ENCODE measurements at places on chromosomes 5 and 9.

- DNase-seq: no peak
Observed at GRCh38 chr9:21996858-21997257, 2.3 kb downstream of the CDKN2B-AS1 start.

- DNase-seq: no peak
Observed at GRCh38 chr9:95327239-95327865, 9.8 kb upstream of the FANCC start.

DNA sequence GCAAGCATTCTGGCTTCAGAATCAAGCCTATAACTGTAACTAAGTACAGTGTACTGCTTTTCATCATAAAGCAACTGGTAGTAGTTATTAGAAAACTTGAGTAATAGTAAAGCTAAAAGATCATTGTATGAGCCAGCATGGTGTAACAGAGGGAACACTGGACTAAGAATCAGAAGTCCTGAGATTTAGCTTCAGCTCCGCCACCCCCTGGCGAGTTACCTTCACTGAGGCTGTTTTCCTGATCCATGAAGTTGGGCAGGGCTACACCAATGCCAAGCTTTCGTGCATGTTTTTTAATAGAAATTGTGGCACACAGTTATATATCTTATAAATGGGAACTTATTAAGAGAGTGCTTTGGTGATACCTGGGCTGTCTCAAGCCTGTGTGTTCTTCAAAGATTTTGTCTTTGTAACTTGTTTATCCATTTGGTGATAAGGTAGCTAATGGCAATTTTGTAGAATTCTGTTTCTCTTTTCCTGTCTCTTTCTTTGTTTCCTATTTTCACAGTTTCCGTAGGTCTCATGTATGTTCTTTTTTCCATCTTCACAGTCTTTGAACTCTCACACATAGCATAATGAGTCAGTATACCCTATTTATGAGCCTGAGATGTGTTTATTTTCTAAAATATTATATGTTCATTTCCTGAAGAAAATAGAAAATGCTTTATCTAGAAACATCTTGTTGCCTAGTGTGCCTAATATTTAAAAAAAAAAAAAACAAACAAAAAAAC lies 102.3 kb downstream of the GDNF start:
- no peak for DNase-seq

- DNase-seq: no peak
Observed at GRCh38 chr5:126846744-126847455, 70.0 kb downstream of the LMNB1 start.

GRCh38 chr5:122965111-122965510 lies 71.4 kb downstream of the PPIC start:
- DNase-seq: no peak

GRCh38 chr5:39761199-39761950 lies 336.6 kb upstream of the DAB2 start:
- DNase-seq: no peak

GRCh38 chr5:171422902-171423663 lies 3.6 kb downstream of the FGF18 start:
- no peak for DNase-seq

DNA sequence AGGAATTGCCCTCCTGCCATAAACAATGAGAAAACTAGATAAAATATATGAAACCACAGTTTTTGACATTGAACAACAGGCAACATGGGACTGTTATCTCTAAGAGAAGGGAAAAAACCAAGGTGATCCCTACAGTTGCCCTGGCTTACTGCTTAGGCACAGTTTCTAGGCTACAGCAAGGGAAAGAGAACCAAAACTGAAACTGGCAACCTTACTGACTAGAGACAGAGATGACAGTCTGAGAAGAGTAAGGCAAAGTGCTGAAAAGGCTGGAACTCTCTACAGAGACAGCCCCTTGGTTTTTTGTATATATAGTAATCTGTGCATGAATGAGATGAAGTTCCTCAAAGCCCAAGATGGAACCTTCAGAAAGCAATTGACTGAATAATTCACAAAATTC lies 36.2 kb upstream of the REEP2 start:
- DNase-seq: no peak

GRCh38 chr5:160071516-160071915 lies 47.7 kb downstream of the PWWP2A start:
- DNase-seq: no peak

GRCh38 chr5:13976867-13977830 lies 32.7 kb upstream of the DNAH5 start:
- no peak for DNase-seq

GRCh38 chr5:136679233-136679632 lies 313.9 kb upstream of the TRPC7 start:
- no peak for DNase-seq

DNA sequence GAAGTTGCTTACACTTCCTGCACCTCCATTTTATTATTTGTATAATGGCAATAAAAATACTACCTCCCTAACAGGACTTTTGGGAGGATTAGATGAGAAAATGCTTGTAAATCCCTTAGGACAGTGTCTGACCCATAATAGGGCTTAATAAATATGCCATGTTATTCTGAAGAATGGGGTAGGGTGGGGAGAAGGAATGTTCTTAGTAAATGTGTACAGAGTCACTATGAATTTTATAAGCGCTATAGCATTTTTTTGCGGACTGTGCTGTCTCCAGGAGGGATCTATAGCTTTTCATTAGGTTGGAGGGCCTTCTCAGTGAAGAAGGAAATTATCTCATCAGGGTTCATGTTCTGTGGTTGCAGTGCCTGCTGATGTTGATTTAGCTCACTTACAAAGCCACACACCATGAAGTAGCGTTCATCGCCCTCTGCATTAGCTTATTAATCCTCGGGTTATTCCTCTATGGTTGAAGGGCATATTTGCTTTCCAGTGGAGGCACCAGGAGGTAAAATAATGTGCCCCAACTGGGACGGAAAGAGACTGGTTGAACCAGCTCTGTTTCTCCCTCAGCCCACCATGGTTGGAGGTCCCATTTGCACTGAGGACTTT lies 497.1 kb downstream of the ARHGEF28 start:
- DNase-seq: no peak

GRCh38 chr5:171031977-171032376 lies 170.2 kb downstream of the RANBP17 start:
- DNase-seq: no peak

GRCh38 chr5:171595801-171596231 lies 176.4 kb downstream of the FGF18 start:
- peak; percentile 11 for DNase-seq

DNA sequence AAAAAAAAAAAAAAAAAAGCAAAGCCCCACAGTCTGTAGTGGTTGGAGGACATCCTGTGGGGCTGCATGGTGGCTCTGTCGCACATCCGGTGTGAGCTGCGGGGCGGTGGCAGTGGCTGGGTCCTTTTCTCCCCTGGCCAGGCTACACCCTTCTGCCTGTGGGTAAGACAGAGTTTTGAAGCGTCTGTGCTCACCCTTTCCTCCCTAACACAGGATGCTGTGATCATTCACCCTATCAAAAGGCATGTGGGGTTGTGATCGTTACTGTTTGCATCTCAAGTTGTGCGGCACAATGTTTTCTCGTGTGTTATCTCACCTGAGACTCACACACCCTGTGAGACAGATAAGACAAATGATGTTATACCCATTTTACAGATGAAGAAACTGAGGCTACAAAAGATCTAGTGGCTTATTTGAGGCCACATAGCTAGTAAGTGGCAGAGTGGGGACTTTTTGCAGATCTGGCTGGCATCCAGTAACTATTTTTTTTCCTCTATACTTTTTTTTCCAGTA lies 17.5 kb downstream of the IRF1 start:
- DNase-seq: no peak

GRCh38 chr5:67214707-67215447 lies 18.3 kb upstream of the CD180 start:
- no peak for DNase-seq

- no peak for DNase-seq
Observed at GRCh38 chr9:27203783-27204182, 93.2 kb downstream of the EQTN start.

DNA sequence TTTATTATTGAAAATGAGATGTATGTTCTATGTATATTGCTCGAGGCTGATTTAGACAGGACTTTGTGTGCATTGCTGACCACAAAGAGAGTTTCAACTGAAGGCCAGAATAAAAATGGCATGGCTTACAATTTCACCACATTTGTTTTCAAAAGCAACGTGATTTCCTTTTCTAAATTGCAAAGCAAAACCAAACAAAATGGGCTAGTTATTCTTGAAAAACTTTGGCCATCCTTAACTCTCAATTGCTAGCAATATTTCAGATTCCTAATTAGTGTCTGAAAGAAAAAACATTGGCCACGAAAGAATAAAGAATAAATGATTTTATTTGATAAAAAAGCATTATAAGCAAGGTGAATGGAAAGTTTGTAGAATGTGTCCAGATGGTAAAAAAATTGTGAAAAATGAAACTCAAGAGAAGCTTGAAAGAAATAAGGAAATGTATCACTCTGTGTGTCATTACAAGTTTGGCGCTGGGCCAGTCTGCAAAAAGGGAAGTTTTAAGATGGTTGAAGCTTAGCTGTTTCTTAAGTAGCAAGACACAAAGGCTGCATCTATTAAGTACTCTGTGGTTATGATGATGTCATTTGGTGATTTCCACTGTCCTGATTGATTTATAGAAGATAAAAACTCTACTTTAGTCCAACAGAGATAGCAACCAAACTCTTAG lies 89.2 kb upstream of the PRLR start:
- no peak for DNase-seq

- DNase-seq: no peak
Observed at GRCh38 chr5:149235841-149236240, 35.8 kb upstream of the AFAP1L1 start.

DNA sequence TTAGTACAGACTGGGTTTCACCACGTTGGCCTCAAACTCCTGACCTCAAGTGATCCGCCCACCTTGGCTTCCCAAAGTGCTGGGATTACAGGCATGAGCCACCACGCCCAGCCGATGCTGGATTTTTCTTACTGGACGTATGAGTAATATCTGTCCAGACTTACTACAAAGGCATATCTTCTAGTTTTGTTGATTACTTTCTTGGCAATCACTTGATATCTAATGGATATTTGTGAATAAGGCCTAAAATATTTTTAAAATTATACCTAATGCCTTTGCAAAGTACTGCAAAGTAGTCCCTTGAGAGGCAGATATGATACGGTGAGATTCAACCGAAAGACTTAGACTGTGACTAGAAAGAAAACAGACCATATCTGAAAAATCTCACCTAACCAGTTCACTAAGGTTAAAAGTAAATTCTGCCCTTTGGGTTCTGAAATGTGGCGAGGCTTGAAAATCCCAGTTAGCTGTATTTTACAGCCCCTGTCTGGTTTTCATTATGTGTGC lies 152.1 kb downstream of the GNAQ start:
- no peak for DNase-seq

DNA sequence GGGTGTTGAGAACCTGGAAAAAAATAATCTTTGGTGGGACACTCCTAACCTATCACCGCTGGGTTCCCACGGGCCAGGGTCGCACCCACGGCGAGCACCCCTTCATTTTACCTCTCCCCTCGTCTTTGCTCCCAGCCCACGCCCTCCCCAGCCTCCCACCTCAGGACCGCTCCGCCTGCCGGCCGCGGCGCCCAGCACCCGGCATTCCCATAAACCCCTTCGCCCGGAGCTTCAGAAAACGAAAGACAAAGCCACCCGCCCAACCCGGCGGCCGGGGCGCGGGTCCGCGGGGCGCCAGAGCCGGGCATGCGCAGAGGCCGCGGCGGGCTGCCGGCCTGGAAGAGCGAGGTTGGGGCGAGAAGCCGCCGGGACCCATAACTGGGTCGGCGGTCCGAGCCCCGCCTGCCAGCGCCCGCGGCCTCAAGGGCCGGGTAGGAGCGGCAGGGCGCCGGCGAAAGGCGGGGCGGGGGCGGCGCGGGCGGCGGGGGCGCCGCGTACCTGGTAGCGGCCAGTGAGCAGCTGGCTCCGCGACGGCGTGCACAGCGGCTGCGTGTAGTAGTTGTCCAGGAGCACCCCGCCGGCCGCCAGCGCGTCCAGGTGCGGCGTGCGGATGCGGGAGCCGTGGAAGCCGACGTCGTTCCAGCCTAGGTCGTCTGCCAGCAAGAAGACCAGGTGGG lies 533 bp downstream of the ARSB start:
- peak; percentile 93 for DNase-seq

DNA sequence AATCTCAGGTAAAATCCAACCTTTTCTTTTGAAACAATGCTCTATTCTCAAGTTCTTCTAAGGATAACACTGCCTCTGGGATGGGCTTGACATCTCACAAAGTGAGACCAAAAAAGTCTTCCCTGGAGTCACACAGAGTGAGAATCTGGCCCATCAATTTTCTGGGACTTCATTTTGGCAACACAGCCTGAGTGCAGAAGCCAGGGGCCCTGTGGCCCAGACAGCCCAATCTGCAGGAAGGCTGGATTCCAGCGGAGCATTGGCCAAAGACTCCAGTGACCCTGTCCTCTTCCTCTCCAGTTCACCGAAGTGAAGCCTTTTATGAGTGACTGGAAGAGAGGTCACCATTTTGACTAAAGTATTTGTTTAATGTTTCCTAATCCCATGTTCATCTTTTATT lies 105.1 kb downstream of the PLK2 start:
- no peak for DNase-seq
